Effector memory CD4-positive, alpha-beta T cell (primary cell): ENCODE measurements at places on chromosomes 7 and 10.

- DNase-seq: no peak
These were observed 8.2 kb upstream of the VCL start for GRCh38 chr10:73989594-73990150.

GRCh38 chr10:122655524-122656307, 43.9 kb downstream of the C10orf120 start:
- no peak for DNase-seq

DNA sequence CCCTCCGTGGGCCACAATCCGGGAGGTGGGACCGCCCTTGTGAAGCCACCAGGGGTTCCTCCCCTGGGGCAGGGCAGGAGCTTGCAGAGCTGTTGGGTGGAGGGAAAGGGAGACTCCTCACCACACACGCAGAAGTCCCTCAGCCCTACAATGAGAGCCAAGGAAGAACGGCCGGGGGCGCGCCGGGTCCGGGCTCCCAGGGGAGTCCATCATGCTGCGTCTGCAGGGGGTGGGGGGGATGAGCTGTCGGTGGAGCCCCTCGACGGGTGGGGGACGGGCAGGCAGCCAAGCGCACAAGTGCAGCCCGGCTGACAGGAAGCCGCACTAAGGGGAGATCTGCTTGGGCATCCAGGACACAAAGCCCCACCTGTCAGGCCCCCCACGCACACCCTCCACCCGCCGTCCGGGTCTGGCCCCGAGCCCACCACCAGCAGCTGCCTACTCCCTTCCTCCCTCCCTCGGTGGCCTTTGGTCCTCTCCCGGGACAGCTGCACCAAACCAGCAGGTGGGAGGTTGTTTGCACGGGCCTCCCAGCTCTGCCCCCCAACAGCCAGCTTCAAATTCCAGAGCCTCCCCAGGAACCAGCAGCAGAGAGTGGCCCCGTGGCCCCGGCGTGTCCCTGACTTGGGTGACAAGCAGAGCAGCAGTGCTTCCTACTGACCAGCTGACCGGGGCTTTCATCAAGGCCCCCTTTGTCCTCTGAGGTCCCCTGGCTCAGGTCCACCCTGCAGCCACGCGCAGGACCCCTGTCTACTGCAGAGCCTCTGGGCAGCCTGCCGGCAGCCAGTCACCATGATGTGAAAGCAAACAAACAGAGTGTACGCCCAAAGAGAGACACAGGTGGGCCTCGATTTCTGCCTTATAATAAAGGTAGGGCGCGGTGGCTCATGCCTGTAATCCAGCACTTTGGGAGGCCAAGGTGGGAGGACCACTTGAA, 50.3 kb downstream of the HIP1 start:
- no peak for DNase-seq

GRCh38 chr10:68938117-68938516, 17.9 kb upstream of the DDX21 start:
- no peak for DNase-seq

- DNase-seq: no peak
These were observed 1.3 kb upstream of the SAMD8 start for GRCh38 chr10:75110006-75110632.

DNA sequence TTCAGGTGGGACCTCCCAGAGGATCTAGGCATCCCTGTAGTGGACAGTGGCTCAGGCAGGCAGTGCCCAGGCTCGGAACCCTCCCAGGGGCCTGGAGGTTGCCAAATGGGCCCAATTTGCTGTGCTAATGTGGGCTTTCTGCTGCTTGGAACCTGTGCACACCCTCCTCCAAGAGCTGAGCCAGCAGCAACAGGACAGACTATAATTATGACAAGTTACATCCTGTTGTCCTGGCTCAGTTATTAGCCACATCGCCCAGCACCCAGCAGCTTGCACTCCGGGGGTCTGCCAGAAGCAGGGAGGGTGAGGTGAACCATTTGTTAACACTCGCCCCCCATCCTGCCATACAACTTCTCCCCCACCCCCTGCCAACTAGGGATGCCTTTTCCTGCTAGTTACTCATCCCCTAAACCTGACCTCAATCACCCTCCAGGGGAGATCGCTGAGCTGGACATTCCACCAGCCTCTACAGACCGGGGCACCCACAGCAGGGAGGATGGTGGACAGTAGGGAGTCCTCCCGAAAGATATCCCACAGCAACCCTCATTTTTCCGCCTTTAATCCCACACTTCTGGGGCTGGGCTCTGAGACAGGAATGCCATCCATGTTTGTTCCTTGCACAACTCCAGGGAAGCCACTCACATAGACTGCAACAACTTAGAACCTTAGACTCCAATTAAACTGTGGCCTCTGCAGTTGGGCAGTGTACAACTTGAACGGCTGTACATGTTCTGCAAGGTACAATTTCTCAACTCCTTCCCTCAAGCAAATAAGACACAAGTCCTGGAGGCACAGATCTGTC, 7.9 kb upstream of the MYL10 start:
- no peak for DNase-seq

DNA sequence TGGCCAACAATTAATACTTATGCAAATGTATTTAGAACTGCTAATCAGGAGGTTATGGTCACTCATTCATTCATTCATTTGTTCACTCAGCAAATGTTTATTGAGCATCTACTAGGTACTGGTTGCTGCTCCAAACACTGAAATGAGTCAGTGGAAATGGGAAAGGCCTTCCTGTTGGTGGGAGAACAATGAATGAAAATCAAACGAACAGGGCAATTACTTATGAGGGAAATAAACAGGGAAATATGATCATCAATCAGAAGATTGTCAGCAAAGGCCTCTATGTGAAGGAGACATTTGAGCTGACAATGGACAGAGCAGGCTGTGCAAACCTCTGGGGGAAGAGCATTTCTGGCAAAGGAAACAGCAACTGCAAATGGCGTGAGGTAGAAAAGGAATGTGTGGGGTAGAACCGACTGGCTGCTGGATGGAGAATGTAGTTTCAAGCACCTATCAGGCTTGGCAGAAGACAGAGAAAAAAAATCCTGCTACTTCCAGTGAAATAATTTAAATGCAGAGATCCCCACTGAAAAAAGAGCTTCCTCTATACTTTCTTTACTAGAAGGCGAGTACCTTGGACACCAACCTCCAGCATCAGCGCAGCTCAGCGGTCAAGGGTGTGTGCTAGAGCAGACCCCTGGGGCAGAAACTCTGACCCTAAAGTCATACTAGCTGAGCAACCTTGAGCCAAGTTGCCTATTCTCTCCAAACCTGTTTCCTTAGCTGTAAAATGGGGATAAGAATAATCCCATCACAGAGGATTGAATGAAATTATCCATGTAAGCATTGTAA, 108.8 kb upstream of the EEPD1 start:
- DNase-seq: no peak

DNA sequence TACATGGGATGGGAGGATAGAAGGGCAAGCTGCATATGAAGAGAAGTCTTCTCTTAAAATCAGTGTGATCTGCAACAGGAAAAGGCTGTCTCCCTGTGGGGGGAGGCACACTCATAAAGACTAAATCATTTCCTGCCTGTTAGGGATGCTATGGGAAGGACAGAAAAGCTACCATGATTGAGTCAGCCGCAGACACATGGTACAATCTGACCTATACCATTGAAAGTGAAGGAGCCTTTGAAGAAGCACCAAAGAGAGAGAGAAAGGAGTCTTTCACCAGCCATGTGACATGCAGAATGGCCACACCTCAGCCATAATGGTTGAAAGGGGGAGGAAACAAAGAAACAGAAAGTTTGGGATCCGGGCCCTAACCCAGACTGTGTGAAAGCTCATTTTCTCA, 29.1 kb downstream of the NUDCD3 start:
- no peak for DNase-seq

DNA sequence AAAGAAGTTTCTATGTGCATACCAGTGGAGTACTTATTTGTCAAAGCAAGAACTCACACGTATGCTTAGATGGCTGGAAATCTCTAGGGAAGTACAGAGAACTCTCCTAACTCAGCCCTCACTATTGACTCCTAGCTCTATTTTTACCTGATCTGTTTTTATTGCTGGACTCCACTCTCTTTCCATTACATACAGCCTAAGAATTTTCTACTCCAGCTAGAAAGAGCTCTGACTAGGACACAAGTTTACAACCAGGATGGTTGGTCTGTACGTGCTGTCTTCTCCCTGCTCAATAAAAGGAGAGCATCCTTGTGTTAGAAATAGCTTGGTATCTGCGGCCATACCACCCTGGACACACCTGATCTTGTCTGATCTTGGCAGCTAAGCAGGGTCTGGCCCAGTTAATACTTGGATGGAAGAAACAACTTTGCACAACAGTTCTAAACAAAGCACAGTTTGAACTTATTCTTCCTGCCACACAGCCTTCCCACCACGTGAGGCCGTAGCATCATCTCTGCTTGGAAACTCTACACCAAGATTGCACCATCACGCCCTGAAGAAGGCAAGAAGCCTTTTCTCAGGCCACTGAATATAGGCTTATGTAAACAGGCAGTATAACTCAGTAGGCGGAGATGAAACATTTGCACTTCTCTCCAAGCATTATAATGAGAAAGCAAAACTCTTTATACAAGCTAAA, 50.7 kb downstream of the KCNMA1 start:
- no peak for DNase-seq

- DNase-seq: no peak
These were observed 3.0 kb upstream of the ABHD11 start for GRCh38 chr7:73741600-73741999.

DNA sequence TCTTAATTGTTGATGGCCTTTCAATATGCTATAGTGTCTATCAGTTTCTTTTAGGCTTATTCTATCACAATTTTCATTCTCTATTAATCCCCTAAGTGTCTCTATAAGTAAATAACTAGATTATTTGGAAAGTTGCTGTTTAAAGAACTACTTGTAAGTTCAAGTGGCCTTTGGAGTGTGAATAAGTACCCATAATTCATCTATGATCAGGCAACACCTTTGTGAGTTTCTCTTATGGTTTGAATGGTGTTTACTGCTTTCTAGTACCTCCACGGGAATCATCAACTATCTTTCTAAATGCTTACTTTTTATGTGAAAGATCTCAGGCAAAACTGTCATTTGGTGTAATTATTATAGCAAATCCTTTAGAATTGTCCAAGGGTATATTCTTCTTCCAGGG, 166.7 kb downstream of the POU6F2 start:
- no peak for DNase-seq

GRCh38 chr10:29114141-29114540, 174.7 kb upstream of the LYZL1 start:
- DNase-seq: no peak

- no peak for DNase-seq
These were observed 83.6 kb downstream of the ZNF277 start for GRCh38 chr7:112290065-112290464.

DNA sequence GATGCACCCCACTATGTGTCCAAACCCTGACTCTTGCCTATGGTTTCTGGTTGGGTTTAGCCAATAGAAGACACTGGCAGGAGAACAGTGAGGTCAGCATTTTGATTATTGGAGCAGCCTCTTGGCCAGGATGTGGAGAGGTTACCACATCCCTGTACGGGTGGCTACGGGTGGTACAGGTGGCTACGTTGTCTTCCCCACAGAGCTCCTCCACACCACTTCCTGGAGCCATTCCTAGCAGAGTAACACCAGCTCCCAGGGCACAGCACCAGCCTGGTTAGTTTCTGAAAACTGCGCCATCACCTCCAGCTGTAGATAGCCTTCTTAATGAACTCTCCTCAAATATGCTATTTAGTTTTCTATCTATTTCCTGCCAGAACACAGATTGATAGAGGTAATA, 445.2 kb downstream of the INHBA start:
- DNase-seq: no peak

- no peak for DNase-seq
These were observed 113.2 kb downstream of the NRBF2 start for GRCh38 chr10:63246356-63246755.

- DNase-seq: no peak
These were observed 621.3 kb upstream of the DPP6 start for GRCh38 chr7:153430931-153431330.

DNA sequence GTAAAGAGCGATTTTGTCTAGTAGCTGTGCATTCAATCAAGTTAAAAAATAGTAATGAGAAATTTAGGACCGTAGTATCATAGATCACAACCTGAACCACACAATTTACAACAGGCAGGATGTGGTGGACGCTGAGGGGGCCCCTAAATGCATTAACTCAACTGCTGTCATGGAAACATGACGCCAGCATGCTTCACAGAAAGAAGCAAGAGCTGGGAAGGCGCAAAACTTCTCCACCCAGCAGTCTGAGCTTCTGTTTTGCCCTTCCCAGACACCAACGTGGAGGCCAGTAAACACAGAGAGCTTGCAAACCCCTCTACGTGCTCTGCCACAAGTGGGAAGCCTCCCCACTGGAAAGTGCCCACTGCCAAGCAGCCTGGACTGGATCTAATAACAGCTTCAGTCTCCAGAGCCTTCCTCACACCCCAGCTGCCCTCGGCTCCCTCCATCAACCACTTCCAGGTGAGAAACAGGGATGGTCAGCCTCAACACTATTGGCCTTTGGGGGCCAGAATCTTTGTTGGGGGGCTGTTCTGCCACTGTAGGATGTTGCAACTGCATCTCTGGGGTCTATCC, 151.8 kb downstream of the SFMBT2 start:
- no peak for DNase-seq
